ENCODE measurements at places on chromosomes 7 and 10. TPM values are rescaled to one million over a fixed set of nuclear protein-coding genes. Genes with fewer than 3 reads are reported as not detected.
A peak's percentile ranks its signal among the peaks of the same experiment; 100 is the strongest.

FIS1 gene
- 190 TPM for total RNA-seq

CHN2 gene
- total RNA-seq: 24.7 TPM

DNA sequence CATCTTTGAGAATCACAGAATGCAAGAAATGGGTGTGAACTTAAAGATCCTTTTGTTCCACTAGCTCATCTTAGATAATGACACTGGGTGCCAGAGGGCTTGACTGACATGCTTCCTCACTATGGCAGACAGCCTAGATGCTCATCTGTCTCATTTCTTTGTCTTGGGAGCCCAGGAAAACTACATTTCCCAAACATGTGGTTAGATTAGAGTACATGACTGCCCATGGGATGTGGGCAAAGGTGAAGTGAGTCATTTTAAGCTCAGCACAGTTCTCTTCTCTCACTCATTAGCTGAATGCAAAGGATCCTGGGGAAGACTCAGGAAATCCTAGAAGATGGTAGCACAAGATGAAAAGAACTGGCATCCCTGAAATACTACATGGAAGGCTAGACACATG is 32.5 kb upstream of the TBX20 start:
- DNase-seq: no peak

- no peak for DNase-seq
These were observed 38.3 kb downstream of the LRRC18 start for GRCh38 chr10:48901319-48901718.

ZNF775 gene
- total RNA-seq: 9.4 TPM

GRCh38 chr10:79345241-79346011 is 1.8 kb upstream of the PPIF start:
- DNase-seq: no peak

GRCh38 chr7:72078301-72078700 is 333.8 kb downstream of the CALN1 start:
- no peak for DNase-seq

IQUB gene
- total RNA-seq: 2.9 TPM

DNA sequence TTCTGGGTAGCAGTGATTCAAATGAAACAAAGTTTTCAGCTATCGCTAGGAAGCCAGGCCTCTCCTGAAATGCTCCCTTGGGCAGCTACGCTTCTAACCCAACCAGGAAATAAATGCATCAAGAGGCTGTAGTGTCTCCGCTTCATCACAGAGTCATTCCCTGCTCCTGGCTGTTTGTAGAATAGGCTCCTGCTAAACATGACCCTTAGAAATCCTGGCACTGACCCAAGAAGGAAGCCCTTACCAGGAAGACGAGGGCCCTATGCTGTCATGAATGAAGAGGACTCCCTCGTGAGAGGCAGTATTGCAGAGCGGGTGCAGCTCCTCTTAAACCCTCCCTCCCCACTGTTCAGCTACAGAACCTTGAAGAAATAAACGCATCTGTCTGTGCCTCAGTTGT is 48.3 kb downstream of the NOD1 start:
- peak; percentile 89 for DNase-seq

DNA sequence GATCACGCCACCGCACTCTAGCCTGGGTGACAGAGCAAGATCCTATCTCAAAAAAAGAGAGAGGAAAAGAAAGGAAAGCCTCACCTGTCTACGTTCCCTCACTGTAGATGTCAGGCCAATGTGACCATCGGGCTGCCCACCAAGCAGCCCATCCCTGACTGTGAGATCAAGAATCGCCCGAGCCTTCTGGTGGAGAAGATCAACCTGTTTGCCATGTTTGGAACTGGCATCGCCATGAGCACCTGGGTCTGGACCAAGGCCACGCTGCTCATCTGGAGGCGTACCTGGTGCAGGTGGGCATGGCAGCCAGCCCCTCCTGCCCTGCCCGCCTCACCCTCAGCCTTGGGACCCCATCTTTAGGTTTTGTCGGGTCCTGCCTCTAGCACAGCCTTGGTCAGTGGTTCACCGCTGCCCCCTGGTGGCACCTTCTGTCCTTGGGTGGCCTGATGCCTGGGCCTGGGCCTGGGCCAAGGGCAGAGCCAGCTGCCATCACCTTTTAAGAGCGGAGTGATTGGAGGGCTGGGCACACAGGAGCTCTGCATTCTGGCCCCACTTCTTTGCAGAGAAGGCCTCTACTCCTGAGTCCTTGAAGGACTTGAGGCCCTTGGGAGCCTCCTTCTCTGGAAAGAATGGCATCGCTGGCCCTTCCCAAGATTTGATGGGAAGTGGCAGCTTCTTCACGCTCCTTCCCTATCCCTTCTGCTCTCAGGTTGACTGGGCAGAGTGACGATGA is 14.4 kb upstream of the AHCYL2 start:
- DNase-seq: peak; percentile 77

HOXA6 gene
- 0.29 TPM for total RNA-seq

DNA sequence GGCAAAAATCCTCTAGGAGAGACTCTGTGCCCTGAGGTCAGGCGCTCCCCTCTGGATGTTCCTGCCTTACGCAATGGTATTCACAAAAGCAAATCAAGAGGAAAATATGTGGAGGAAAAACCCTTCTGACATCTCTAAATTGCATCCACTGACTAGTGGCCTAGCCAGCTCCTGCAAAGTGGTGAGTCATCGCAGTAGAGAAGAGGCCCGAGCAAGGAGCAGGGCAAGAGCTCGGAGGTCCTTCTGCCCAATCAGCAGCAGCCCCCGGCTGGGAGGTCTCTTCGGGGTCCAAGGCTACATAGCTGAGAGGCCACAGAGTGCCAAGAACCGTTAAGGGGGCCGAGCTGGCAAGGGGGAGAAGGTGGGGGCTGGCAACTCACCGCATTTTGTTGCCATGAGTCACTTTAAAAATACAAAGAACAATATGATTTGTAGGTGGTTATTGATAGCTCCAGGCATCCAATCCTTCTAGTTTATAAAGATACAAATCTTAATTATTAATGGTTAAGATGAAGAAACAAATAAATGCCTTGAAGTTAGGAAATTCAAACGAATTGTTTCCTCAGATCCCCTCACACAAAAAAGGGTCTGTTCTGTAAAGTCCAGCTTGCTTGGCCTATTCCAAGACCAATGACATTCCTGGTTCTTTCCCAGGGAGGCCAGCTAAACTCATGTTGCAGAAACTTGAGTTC is 161.6 kb downstream of the PKD1L1 start:
- DNase-seq: peak; percentile 59

DNA sequence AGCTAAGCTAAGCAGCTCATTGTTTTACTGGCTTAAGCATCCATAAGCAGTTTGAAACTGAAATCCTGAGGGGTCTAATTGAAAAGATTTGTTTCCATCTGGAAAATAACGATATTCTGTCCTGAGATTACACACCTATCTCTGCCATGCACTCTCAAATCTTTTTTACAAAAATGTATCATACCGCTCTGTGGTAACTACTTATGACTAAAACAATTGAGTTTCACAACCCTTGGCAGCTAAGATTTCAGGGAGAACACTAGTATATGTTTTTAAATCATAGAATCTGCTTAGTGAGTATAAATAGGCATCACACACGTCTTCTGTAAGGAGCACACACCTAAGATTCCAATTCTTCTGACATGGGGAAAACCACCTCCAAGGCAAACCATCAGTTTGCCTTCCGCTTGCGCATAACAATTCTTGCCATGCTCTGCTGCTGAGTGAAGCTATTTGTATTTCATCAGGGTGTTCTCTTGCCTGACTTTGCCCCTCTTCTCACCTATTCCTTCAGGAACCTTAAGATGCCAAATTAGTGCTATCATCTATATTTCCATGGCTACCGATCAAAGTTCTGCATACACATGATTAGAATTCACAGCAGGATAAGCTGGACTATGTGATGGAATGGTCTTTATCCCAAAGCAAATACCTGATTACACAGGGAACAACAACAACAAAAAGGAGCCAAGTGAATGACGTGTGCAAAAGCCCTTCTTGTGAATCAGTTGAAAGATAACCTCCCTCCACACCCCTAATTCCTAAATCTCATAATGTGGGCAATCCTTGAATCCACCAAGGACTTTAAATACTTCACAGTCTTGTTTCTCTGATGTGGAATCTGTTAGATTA is 40.9 kb downstream of the PRPF18 start:
- no peak for DNase-seq

SFTPD gene
- 0.52 TPM for total RNA-seq

- no peak for DNase-seq
These were observed 386 bp upstream of the AS3MT start for GRCh38 chr10:102868911-102869257.

DNA sequence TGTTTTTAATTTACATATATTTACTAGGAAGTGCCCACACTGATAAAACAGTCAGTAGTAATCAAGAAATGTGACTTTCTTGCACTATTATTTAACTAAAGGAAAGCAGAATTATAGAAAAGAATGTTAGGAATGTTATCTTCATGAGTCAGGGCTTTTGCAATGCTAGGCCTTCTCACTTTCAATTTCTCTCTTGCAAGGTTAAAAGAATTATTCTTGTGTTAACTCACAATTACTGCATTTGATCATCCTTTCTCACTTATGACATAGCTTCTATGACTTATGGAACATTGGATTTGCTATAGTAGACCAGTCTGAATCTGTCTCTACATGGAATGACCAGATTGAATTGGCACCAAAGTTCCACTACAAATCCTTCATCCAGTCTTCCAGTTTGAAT is 192.4 kb downstream of the SDK1 start:
- no peak for DNase-seq

DNA sequence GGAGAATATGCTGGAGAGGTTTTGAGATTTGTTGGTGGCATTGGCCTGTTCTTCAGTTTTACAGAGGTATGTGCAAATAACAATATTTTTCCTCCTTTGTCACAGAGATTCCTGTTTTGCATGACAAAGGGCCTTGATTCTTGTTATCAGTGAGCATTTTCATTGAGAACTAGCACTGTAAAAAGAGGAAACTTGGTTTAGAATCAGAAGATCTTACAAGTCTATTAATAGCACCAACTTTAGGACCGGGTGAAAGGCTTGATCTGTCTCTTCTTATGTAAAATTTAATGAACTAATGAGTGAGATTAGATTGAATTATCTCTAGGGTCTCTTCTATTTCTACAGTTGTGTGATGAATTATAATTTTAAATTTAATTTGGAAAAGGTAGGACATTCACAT is 25.5 kb downstream of the TSPAN13 start:
- DNase-seq: no peak

LMOD2 gene
- not detected for total RNA-seq

INA gene
- 0.40 TPM for total RNA-seq

C10orf62 gene
- 1.0 TPM for total RNA-seq

FAM221A gene
- 14.3 TPM for total RNA-seq

GRCh38 chr10:47294057-47294456 is 5.9 kb upstream of the GDF10 start:
- DNase-seq: no peak

GSAP gene
- total RNA-seq: 23.9 TPM

PDE1C gene
- 2.4 TPM for total RNA-seq

- DNase-seq: no peak
These were observed 225.4 kb upstream of the ZWINT start for GRCh38 chr10:56586461-56586891.

- DNase-seq: no peak
These were observed 4.7 kb downstream of the MTERF1 start for GRCh38 chr7:91875851-91876250.

GRCh38 chr7:46155367-46155766 is 234.3 kb upstream of the IGFBP3 start:
- no peak for DNase-seq

HMX2 gene
- total RNA-seq: 0.69 TPM

PMPCB gene
- 50.8 TPM for total RNA-seq

GRCh38 chr7:11758627-11759111 is 73.3 kb downstream of the THSD7A start:
- DNase-seq: no peak

GRCh38 chr7:142248166-142249160 is 9.4 kb downstream of the PRSS58 start:
- DNase-seq: no peak

RABGEF1 gene
- 23.2 TPM for total RNA-seq

DNA sequence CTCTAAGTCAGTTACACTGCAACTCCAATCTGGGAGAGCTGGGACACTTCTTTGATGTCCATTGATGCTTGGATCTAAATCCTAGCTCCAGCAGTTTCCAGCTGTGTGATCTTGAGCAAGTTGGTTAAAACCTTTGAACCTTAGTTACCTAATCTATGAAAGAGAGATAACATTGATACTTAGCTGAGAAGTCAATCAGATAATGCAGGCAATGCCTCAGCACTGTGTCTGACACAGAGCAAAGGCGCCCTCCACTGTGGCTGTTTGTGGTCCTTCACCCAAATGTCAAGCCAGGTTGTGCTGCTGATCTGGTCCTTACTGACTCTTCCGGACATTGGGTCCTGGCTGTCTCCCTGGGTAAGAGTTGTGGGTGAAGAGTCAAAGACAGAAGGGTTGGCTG is 20.2 kb downstream of the DNTT start:
- DNase-seq: no peak

- DNase-seq: no peak
These were observed 86.1 kb downstream of the LHPP start for GRCh38 chr10:124547647-124548168.

- no peak for DNase-seq
These were observed 1.1 kb upstream of the NPS start for GRCh38 chr10:127548022-127548421.

All from mucosa of gallbladder (tissue), 1 donor.